ENCODE measurements at places on chromosomes 1 and 21. TPM values are rescaled to one million over a fixed set of nuclear protein-coding genes. Genes with fewer than 3 reads are reported as not detected.

LCE1A gene
- total RNA-seq = not detected

SPRR2B gene
- total RNA-seq = not detected

FAM151A gene
- 0.26 TPM for total RNA-seq

TEDDM1 gene
- not detected for total RNA-seq

TTC34 gene
- total RNA-seq = 0.02 TPM
